Activated gamma-delta T cell (primary cell): ENCODE measurements at places on chromosomes 12 and 14.

- DNase-seq: no peak
Measured at GRCh38 chr12:27549236-27549800, 25.3 kb downstream of the PPFIBP1 start.

DNA sequence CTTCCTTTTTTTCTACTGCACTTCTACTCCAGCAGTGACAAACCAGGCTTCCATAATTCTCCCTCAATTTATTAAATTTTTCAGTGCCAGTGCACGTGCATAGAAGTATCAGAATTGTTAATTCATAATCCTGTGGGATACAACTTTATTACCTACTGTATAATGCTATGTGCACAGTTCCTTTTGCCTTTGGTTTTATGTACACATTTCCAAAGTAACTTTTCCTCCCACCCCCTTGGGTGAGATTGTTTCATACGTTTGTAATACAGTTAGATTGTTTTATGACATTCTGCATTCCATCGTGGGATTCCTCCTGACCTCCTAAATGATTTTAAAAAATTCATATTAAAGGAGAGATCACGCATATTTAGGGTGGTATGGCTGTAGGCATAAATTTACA is 128.1 kb downstream of the TTC6 start:
- no peak for DNase-seq

- no peak for DNase-seq
Measured at GRCh38 chr12:131402781-131403396, 308.0 kb upstream of the SFSWAP start.

GRCh38 chr14:20652996-20653975 is 11.8 kb upstream of the OR6S1 start:
- DNase-seq: no peak

GRCh38 chr12:67980391-67980790 is 8.9 kb upstream of the IFNG-AS1 start:
- DNase-seq: no peak

DNA sequence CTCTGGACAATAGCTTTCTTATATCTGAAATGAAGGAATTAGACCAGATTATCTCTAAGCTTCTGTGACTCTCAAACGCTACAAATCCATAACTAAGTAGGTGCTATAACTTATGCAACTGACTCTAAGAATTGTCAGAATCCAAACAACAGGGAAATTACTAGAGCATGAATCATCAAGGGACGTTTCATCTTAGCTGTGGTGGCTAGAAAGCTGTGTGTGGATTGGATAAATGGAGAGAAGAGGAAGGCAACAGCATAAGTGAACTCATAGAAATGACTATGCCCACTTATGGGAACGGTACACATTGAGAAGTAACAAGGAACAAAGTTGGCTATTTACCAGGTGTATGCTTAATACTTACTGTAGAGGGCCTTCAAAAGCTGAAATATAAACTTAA is 96.0 kb upstream of the NEDD1 start:
- no peak for DNase-seq
